ENCODE measurements at places on chromosomes 6 and 20. TPM values are rescaled to one million over a fixed set of nuclear protein-coding genes. Genes with fewer than 3 reads are reported as not detected.
A peak's percentile ranks its signal among the peaks of the same experiment; 100 is the strongest.

DNA sequence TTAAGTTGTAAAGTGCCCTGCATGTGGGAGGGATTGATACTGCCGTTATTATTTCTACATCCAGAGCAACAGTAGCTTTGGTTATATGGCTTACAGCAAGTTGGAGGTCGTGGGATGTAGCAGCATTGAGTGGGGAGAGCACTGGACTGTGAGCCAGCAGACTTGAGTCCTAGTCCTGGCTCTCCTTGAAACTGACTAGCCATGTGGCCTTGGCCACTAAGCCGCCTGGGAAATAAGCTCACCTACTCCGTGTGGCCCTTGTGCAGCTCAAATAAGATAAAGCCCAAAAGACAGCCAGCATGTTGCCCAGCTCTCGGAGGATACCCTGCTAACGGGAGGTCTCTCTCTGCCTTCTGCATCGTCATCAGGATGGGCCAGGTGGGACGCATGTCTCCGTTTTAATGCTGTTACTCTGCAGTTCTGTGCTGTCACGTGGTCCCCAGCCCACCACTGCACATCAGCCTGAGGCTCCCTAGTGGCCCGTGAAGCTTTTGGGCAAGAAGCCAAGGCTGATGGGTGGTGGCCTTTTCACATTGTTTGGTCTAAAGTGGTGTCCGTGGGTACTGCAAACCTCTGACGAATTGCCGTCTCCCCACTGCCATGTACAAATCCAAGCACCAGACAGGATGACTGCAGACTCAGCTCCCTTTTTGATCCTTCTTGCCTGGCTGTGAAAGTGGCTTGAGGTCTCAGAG, 7.9 kb downstream of the EPB41L1 start:
- no peaks in the 10 kb centered on the region for H3K27me3 ChIP-seq
- no peaks in the 10 kb centered on the region for H3K4me1 ChIP-seq
- H3K27ac ChIP-seq = no peak overlapping the region
- H3K36me3 ChIP-seq = no peaks in the 10 kb centered on the region
- no peak for DNase-seq
- H3K4me3 ChIP-seq = no peak overlapping the region

GRCh38 chr20:34525342-34525708, 9.1 kb downstream of the DYNLRB1 start:
- peak overlapping the region; percentile 34 for H3K27ac ChIP-seq
- no peak overlapping the region for H3K4me3 ChIP-seq
- peaks cover 15% of the 10 kb centered on the region for H3K4me1 ChIP-seq

Gene TP53TG5
- not detected for total RNA-seq

DNA sequence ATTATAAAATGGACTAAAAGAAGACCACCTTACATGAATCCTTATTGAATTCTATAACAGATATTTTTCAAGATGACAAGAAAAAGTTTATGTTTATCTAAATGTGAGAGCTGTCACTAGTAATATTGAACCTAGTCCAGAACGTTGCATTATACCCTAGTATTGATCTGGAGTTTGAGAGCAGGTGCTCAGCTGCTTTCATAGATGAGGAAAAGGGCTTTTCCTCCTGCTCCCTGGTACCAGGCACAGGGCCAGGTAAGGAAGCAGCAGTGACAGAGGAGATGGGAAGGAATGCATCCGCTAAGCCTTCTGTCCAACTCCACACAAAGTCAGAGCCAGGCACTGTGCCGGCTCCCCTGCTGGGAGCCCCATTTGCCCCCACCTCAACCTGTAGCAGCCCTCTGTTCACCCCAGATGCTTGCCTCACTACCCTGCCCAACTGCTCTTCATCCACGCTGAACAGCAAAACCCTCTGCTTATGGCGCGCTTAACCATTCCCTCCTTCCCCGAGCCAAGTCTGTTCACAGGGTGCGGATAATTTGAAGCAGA, 393.1 kb downstream of the FRK start:
- no peaks in the 10 kb centered on the region for H3K36me3 ChIP-seq
- peak; percentile 30 for DNase-seq
- H3K4me1 ChIP-seq = peaks cover 39% of the 10 kb centered on the region
- H3K27me3 ChIP-seq = no peaks in the 10 kb centered on the region
- no peak overlapping the region for H3K27ac ChIP-seq

Gene TTK
- 0.56 TPM for total RNA-seq

All from right lobe of liver (tissue), 6 donors.